ENCODE measurements at places on chromosomes 1 and 21. TPM values are rescaled to one million over a fixed set of nuclear protein-coding genes. Genes with fewer than 3 reads are reported as not detected.

- H3K27ac ChIP-seq, result no peak overlapping the region
- no peak for DNase-seq
- no peak overlapping the region for H3K4me3 ChIP-seq
- no peaks in the 10 kb centered on the region for H3K4me1 ChIP-seq
These were observed 136.6 kb upstream of the VANGL1 start for GRCh38 chr1:115505148-115505571.

GRCh38 chr21:42080788-42081083 lies 9.6 kb downstream of the UMODL1 start:
- no peaks in the 10 kb centered on the region for H3K27me3 ChIP-seq
- no peak overlapping the region for H3K27ac ChIP-seq
- no peaks in the 10 kb centered on the region for H3K36me3 ChIP-seq
- no peak for DNase-seq
- H3K4me3 ChIP-seq, result no peak overlapping the region

DNA sequence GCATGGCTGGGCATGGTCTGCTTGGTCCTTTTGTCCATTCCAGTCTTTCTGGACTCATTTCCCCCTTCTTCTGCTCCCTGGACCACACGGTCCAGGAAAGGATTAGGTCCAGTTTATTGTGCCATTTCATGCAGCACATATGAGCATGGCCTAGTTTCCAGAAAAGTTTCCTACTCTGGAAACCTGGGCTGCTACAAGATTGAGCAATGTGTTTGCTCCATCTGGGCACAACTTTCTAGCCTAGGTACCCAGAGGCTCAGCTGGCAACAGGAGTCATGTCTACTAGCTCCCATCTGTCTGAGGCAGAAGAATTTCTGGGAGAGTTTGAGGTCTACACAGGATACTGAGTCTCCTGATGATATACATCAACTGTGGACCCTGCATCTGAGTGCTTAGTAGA lies 14.8 kb downstream of the FMOD start:
- H3K27me3 ChIP-seq, result no peaks in the 10 kb centered on the region
- peaks cover 13% of the 10 kb centered on the region for H3K4me1 ChIP-seq
- no peaks in the 10 kb centered on the region for H3K36me3 ChIP-seq
- H3K4me3 ChIP-seq, result no peak overlapping the region

- no peaks in the 10 kb centered on the region for H3K36me3 ChIP-seq
- no peak for DNase-seq
- H3K27ac ChIP-seq, result no peak overlapping the region
- peaks cover 17% of the 10 kb centered on the region for H3K27me3 ChIP-seq
These were observed 216.0 kb upstream of the NFIA start for GRCh38 chr1:60866226-60866900.

ZNF683 gene
- total RNA-seq, result 0.32 TPM

DNA sequence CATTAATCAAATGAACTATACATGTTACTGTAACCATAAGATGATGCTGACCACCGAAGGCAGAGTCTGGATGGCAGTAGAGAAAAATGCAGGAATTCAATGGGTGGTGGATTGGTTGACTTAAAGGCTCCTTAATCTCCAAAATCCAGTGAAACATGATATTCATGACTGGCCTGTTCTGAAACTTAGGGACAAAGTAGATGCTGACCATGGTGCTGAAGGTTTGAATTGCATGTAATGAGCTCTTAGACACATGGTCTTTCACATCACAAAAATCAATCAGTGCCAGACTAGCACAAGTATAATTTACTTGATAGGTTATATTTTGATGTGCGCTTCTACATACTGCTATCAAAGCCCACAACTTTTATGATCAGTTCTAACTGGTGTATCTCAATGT lies 30.9 kb upstream of the NTMT2 start:
- H3K4me3 ChIP-seq, result no peak overlapping the region
- H3K27ac ChIP-seq, result no peak overlapping the region
- no peaks in the 10 kb centered on the region for H3K36me3 ChIP-seq
- no peak for DNase-seq
- H3K27me3 ChIP-seq, result peaks cover 17% of the 10 kb centered on the region

ITGB2 gene
- 223 TPM for total RNA-seq
